Stimulated activated CD4-positive, alpha-beta T cell treated with anti-CD3 and anti-CD28 coated beads, TNF-alpha, amount 100 ng/mL, for 48 hours (primary cell): ENCODE measurements at places on chromosomes 6 and 20.

DNA sequence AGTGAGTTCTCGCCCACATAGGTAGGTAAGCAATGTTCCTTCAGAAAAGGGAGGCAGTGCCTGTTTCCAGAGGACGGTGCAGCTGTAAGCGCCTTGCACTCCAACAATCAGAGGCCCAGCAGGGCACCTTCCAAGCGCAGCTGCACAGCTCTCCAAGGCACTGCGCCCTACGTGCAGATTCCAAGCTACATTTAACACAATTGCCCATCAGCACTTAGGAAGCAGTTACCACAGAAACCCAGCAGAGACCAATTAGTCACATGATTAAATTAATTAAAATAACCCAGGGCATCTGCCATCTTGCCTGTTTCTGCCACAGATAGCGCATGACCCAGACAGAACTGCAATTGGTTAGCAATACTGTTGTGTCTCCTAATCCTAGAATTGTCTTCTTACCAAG is 65.5 kb downstream of the SOBP start:
- DNase-seq, result no peak

DNA sequence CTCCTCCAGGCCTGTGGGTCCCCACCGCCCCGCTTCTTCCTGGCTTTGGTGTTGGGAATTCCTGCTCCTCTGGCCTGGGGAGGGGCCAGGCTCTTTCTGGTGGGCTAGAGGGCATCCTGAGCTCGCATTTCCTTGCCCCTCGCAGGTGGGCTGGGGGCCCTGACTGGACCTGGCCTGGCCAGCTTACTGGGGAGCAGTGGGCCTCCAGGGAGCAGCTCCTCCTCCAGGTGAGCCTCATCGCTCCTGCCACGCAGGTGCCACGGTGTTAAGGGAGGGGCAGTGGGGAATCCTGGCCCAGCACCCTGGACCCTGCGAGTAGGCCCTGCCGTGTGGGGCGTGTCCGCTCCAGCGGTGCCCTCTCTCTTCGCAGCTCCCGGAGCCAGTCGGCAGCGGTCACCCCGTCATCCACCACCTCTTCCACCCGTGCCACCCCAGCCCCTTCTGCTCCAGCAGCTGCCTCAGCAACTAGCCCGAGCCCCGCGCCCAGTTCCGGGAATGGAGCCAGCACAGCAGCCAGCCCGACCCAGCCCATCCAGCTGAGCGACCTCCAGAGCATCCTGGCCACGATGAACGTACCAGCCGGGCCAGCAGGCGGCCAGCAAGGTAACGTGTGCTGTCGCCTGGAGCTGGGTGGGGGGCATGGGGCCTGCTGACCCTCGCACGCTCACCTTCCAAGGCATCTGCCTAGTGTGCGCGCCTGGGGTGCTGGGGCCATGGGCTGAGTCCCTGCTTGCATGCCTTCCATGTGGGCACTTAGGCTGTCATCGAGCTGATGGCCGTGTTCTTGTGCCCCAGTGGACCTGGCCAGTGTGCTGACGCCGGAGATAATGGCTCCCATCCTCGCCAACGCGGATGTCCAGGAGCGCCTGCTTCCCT is 4.7 kb downstream of the ADRM1 start:
- no peak for DNase-seq

DNA sequence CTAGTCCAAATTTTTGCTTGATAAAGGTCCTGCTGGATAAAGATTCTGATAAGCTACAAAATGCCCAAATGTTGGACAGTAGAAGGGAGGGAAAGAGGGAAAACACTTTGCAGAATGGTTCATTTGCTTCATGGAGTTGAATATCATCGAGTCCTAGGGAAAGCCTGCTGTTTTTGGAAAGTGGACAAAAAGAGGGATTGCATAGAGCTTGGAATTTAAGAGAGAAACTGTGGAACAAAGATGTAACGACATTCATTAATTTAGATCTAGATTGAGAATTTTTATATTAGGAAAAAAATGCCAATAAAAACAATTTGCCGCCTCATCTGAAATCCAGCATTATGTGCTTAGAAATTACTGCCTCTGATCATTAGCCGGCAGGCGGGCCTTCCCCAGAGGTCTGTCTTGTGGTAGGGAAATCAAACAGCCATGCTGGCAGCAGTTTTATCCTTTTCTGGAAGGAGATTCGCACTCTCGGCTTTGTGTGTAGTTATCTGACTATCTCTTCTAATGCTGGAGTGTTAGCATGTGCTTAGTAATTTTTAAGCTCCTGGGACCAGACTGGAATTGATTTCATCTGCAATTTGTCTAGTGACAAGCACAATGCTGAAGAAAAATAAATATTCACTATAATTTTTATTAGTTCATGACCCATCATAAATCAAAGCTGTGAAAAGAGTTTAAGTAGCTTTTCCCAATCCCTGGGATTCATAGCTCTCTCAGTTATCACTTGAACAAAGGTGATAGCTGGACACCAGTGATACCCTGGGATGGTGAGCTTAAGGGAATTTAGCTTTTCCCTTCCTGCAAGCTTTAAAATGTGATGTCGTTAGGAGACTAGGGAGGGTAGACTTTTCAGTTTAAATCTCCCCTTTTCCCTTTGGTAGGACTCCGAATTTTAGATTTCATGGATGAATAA is 329.5 kb downstream of the PRL start:
- no peak for DNase-seq

- no peak for DNase-seq
These were observed 46.0 kb downstream of the TIAM2 start for GRCh38 chr6:155040901-155041650.

- no peak for DNase-seq
These were observed 15.2 kb downstream of the GTPBP2 start for GRCh38 chr6:43613721-43614395.

GRCh38 chr6:20812776-20813175 is 278.5 kb downstream of the CDKAL1 start:
- DNase-seq, result no peak

GRCh38 chr6:89970072-89970471 is 75.8 kb downstream of the GJA10 start:
- no peak for DNase-seq

DNA sequence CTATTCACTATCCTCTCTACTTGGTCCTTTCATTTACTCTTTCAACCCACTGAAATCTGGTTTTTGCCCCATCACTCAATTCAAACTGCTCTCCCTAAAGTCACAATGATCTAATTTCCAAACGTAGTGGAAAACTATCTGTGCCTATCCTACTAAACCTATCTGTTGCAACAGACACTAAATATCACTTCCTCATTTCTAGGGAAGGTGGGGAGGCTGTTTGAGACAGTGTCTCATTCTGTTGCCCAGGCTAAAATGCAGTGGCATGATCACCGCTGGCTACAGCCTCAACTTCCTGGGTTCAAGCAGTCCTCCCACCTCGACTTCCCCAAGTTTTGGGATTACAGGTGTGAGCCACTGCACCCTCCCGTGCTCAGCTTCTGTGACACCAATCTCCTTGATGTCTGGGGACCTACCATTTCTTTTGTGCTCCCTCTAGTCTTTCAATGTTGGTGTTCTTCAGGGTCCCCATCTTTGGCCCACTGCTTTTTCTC is 8.8 kb downstream of the RANBP9 start:
- no peak for DNase-seq

DNA sequence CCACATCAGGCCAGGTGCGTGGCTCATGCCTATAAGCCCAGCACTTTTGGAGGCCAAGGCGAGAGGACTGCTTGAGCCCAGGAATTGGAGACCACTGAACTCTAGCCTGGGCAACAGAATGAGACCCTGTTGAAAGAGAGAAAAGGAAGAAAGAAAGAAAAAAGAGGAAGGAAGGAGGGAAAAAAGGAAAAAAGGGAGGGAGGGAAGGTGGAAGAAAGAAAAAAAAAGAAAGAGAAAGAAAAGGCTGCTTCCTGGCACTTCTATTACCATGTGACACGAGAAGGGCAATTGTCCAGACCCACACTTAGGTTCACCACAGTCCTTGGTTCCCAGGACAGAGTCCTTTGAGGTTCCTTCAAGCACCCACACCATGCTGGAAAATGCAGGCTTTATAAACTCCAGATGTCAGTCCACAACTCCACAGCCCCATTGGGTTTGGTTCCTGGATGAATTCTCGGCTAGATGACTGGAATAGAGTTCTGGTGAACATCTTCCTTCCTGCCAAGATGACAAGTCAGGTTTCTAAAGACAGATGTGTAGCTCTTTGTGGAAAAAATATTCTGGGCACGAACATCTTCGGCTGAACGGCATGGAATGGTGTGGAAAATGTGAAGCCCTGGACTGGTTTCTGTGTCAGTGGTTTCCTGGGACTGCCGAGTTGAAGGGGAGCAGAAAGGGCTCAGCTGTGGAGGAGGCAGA is 32.5 kb downstream of the NT5E start:
- DNase-seq, result no peak

- peak; percentile 67 for DNase-seq
These were observed 65.5 kb downstream of the SYNJ2 start for GRCh38 chr6:158047127-158047518.

GRCh38 chr6:30074331-30075093 is 1.1 kb downstream of the RNF39 start:
- DNase-seq, result no peak

DNA sequence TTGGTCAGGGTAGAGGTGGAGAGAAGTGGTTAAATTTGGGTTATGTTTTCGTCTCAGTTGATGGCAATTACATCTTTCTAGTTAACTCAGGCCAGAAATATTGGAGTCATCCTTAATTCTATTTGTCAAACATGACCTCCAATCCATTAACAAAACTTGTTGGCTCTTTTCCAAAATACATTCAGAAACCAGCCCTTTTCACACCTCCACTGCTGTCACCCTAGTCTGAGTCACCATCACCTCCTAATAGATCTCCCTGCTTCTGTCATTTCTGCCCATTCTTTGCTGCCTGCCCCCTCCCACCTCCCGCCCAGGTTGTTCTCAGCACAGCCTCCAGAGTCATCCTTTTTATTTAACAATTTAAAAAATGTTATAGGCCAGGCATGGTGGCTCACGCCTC is 3.0 kb upstream of the ABCF1 start:
- peak; percentile 39 for DNase-seq

GRCh38 chr6:12010635-12011275 is 1.4 kb upstream of the HIVEP1 start:
- DNase-seq, result no peak

DNA sequence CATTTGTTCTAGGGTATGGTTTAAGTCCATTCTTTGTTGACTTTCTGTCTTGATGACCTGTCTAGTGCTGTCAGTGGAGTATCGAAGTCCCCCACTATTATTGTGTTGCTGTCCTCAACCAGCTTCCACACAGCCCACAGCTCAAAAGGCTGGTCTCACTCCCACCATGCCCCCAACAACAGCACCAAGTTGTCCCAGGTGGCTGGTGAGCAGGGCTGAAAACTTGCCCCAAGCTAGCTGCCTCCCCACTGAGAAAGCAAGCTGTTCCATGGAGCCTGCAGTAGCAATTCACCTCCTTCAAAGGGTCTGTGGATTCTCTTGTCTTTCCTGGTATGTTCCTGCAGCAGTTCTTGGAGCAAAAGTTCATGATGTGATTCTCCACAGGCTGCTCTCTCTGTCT is 221.0 kb downstream of the SYNDIG1 start:
- DNase-seq, result no peak

GRCh38 chr6:70622461-70622860 is 45.2 kb upstream of the SMAP1 start:
- DNase-seq, result no peak

- DNase-seq, result peak; percentile 37
These were observed 52.7 kb upstream of the MYB start for GRCh38 chr6:135128268-135128914.

DNA sequence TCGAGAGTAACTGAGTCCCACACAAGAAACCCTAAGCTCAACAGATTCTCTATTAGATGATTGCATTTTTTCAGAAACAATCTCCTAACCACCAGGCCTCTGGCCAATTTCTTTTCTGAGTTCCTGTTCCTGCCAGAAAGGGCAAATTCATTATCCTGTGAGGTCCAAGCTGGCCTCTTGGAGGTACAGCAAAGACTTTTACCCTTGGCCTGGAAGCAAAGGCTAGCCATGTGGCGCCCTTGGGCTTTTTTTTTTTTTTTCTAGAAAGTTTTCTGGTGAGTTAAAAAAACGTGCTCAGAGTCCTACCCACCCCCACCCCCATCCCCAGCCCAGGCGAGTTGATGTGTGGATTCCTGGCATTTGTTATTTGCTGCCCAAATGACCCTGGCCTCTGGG is 59.0 kb upstream of the EEF1A1 start:
- DNase-seq, result no peak

DNA sequence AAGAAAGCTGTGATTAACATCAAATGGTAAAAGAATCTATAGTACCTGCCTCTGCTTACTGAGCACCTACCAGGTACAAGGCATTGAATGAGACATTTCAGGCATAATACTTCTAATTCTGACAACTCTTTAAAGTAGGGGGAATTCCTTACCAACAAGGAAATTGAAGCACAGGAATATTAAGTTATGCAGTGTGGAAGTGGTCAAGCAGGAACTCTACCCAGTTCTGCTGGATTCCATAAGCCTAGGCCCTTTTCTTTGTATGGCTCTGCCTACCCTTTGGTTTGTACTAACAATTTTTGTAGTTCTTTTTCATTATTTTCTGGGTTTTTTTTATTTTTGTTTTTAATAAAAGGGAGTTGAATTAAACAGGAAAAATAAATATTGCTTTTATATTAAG is 114.5 kb downstream of the MAP3K5 start:
- DNase-seq, result no peak

DNA sequence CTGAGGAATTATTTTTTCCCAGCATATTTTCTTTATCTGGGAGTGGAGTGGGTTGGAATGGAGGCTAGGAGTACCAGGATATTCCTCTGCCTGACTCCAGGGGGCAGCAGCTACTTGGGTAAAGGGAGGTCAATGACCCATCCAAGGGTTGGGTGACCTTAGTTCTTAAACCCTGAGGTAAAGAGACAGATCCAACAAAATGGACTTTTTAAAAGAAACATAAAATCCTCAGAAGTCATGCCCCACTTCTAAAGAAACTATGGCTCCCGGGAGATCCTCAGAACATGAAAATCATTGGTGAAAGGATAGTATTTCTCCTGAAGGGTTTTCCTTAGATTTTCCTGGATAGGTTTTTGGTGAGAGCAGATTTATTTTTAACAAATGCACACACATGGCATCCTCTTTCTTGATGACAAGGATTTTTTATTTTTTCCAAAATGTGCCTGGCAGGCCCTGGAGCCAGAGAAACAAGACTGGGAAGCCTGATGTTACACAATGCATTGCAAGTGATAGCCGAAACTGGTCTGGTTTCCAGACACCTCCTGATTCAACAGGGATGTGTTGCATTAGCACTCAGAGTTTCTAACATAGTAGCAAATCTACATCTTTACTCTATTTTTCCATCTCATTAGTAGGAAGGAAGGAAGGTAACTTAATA is 240.9 kb upstream of the BTBD3 start:
- no peak for DNase-seq

GRCh38 chr6:53500095-53500494 is 44.8 kb downstream of the GCLC start:
- DNase-seq, result no peak

DNA sequence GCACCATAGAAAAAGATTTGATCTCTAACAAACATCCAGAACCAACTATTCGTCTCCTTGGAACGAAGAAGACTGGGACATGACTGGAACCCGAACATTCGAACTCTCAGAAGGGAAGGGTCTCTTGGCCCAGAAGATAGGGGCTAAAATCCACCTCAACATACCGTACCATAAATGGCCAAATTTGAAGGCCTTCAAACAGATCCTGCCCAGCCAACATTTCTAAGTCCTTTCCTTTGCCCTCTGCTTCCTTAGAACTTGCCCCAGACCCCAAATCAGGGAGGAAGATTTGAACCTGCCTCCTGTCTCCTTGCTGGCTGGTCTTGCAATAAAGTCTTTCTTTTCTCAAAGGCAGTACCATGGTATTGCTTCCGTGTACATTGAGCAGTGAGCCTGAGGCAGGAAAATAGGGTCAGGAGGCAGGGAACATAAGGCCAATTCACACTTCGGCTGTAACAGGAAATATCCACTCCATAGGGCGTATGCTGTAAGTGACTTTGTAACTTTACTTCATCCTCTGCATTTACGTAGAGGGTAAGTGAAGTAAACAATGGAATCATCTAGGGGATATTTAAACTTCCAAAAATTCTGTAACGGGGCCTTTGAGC is 1.8 kb upstream of the PXDC1 start:
- DNase-seq, result no peak
